Activated naive CD4-positive, alpha-beta T cell treated with Interleukin-2 at 50 U/mL for 16 hours (primary cell): ENCODE measurements at places on chromosomes 4 and X.

- no peak for DNase-seq
These were observed 67.6 kb upstream of the DCLK2 start for GRCh38 chr4:150010525-150011126.

GRCh38 chr4:53804719-53805118 is 213.4 kb upstream of the LNX1 start:
- no peak for DNase-seq

DNA sequence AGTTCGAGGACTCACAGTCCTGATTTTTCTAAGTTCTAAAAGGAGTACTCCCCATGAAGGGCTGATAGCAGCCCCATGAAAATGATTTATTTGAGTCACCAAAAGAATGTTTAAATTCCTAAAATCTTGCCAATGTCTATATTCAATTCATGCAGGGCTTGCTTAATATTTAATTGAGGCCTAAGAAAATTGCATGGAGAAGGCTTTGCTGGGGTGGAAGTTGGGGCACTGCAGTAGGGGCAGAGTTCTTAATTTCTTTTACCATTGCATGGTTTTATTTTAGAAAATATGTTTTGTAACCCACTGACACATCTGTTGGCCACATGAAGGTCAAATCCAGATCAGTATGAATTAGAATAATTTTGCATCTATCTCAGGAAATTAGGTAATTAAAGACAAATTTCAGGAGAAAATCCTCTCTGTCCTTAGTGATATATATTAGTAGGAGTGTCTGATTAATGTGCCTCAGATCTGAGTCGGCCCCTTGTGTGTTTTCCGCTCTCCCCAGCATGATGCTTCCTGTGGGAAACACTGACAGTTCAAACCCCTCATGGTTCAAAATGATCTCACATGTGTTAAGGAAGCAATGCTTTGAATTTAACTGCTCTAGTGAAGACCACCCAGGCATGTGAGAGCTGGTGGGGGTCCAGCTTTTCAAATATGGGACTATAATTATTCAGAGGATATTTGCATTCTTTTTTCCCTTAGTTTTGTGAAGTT is 54.0 kb upstream of the EGFL6 start:
- DNase-seq, result no peak

DNA sequence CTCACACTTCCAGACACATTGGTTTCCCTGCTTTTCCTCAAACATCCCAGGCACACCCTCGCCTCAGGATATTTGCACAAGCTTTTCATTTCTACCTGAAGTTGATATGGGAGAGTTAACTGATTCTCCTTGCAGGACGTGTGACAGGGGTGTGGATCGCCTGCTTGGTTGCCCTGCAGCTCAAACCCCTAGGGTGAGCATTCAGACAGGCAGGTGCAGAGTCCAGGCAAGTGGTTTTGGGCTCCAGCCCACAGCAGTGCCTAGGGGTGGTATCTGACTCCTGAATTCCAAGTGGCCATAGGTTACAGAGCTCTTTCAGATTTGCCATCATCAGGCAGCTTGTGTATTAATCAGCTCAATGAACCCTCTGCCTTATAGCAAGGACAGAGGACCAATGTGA is 1104.2 kb upstream of the IGFBP7 start:
- DNase-seq, result no peak

GRCh38 chr4:43452948-43453347 is 560.4 kb downstream of the GRXCR1 start:
- DNase-seq, result no peak

GRCh38 chr4:118865091-118865708 is 23.5 kb upstream of the SYNPO2 start:
- no peak for DNase-seq

- no peak for DNase-seq
These were observed 211.6 kb downstream of the RCHY1 start for GRCh38 chr4:75302648-75303047.

GRCh38 chr4:154854362-154854761 is 73.3 kb downstream of the RBM46 start:
- no peak for DNase-seq

DNA sequence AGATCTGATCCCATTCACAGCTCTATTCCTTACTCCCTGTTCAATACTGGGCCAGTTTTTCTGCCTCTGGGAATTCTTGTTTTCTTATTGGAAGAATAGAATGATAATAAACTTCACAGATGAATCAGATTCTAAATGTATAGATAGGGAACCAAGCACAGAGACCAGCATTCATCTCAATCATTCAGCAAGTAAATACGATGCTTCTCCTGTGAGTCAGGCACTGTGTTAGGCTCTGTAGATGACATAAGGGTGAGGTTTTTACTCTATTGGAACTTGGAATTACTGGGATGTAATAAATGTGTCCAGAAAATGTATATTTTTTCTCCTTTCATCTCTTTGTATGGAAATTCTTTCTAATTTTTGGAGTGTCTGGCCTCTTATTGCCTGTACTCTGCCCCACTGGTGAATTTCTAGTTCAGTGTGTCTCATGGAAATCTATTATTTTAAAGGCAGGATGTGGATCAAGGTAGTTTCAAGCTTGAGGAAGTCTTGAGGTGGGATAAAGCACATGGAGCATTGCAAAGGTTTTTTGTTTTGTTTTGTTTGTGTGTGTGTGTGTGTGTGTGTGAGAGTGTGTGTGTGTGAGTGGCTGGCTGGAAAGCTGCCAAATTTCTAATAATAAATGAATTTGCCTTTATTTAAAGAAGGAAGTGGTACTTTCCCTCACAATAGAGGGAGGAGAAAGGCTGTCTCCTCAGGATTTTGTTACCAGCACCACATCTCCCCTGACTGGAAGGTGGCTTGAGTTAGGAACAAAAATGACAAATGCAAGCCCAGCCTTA is 117.9 kb upstream of the HS3ST1 start:
- DNase-seq, result no peak

DNA sequence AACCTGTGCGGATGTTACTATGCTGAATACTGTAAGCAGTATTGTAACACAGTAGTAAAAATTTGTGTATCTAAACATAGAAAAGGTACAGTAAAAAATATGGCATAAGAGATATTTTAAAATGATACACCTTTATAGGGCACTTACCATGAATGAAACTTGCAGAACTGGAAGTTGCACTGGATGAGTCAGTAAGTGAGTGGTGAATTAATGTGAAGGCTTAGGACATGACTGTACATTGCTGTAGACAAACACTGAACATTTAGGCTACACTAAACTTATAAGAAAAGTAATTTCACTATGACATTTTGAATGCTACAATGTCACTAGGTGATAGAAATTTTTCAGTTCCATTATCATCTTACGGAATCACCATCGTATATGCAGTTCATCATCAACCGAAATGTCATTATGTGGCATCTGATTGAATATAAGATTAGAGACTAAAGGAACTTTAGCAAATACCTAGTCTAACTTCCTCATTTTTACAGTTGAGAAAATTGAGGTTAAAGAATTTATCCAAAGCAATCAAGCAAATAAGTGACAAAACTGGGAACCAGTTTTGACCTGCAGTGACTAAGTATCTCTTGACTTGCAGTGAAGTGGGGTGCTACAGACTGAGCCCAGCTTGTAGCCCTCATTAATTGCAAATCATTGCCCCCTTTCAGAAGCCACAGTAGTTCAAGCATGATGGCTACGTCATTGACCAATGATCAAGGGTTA is 55.3 kb downstream of the EGF start:
- DNase-seq, result no peak

DNA sequence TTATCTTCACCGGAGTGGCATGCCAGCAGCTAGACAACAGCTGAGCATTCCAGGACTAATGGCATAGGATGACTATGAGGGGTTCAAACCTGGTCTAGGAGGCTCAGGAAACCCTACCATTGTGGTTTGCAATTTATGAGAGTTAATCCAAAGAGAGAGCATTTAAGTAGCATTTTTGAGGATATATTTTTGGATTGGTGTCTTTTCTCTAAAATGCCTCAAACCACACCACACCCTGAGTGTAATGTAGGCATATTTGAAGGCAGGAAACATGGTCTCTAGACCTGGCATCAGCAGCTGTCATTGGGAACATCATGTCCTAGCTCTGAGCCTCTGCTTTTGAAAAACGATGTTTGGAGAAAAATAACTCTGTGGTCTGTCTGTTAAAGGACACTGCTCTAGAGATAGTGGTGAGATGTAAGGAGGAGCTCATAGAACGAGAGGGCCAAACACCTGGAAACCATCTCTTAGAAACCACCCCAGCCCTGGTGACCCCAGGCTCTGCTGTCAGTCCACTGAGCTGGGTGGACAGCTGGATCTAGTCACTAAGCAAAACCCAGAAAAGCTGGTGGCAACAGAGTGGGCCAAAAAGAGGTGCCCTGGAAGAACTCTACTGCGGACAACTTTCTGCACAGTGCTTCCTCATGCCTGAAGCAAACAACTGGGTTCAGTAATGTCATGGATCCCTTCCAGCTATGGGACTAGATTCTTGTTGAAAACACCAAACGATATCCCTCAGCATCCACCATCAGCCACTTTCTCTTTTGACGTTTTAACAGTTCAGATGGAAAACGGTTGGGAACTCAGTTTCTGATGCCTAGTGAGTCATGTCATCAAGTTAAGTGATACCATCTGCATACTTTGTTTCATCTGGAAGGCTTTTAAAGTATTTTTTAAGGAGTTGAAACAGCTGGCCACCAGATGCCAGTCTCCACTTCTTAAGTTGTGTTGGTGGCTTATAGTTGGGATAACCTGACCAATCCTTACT is 100.2 kb upstream of the C1QTNF7 start:
- no peak for DNase-seq

DNA sequence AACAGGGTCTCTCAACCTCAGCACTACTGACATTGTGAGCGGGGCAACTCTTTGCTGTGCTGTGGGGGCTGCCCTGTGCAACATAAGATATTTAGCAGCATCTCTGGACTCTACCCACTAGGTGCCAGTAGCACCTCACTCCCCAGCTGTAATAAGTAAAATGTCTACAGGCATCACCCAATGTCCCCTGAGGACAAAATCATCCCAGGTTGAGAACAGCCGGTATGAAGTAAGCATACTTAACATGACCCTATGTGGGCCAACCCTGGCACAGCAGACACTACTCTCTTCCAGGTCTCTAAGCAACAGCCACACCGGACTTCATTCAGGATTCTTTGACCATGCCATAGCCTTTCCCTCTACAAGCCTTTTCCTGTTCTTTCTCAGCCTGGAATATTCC is 10.5 kb upstream of the MGST2 start:
- DNase-seq, result no peak

- DNase-seq, result no peak
These were observed 2301.3 kb upstream of the TENM3 start for GRCh38 chr4:179941911-179942310.

DNA sequence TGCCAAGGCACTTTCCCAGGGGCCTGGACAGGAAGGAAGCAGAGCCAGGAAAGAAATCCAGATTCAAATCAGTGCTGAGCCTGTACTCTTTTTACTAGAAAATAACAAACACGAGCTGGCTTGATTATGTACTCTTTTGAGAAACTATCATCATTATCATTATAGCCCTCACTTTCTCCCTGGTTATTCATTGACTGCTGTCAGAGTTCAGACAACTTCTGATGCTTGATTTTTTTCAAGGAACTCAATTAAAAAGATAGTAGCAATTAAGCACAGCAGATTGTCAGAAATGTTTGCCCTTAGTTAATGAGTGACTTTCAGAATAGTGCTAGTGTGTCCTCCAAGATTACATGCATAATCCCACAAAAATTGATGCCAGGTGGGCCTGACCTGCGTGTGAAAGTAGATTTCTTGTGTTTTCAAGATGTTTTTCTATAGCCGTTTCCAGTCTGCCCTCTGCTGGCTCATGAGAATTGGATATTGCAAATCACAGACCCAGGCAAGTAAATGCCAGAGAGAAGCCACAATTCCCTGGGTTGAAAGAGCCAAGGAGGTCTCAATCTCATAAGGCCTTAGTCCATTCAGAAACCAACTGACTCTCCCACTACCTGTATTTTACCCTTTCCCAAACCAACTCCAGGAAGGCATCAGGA is 14.3 kb upstream of the PNPLA4 start:
- no peak for DNase-seq

DNA sequence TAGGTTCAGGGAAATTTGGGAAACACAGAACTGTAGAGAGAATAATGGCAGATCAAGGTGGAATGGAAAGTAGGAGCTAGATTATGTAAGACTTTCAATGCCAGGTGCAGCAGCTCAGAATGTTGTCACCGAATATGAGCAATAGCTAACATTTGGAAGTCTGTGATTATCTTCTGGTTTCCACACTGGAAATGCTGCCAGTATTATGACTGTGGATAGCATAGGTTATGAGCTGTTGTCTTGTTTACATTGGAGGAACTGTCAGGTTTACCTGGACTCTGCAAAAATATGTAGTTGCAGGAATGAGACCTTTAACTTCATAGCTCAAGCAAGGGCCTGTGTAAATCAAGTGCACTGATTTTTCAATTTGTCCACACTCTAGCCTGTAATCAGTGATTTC is 26.0 kb upstream of the TAF9B start:
- no peak for DNase-seq
